Activated T-cell treated with anti-CD3 and anti-CD28 coated beads for 4 hours (primary cell): ENCODE measurements at places on chromosomes 12 and 14.

GRCh38 chr14:90393966-90394365 lies 2.9 kb upstream of the CALM1 start:
- DNase-seq = no peak

- no peak for DNase-seq
Observed at GRCh38 chr12:121786440-121786825, 7.1 kb downstream of the RHOF start.

- no peak for DNase-seq
Observed at GRCh38 chr12:130703733-130704375, 12.2 kb downstream of the RIMBP2 start.

DNA sequence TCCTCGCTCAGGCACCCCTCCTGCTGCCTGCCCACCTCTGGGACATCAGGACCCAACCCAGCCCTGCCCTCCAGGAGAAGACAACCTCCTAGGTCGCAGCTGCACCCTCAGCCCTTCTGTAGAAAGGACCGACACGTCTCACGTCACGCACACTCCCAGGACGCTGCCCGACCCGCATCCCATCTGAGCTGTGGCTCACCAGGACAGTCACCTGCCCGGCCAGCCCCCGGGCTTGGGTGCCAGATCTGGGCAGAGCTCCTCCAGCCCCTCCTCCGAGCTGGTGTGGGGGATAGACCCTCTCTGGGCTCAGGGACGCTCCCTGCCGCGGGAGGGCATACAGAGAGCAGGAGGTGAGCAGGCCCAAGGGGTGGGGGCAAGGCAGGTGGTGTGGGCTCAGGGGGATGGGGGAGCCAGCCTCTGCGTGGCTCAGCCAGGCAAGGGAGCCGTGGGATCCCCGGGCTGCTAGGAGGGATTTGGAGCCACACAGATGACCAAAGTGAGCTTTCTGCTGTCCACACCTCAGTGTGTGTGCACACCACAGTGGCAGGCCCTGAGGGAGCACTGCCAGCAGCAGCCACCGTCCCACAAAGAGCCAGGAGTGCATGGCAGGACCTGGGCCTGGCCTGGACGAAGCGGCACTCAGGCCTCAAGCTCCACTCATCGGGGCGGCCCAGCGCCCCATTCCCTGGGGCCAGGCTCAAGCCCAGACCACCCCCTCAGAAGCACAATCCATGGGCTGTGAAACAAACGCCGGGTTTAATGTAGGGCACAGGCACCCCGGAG lies 13.6 kb downstream of the DEGS2 start:
- no peak for DNase-seq

DNA sequence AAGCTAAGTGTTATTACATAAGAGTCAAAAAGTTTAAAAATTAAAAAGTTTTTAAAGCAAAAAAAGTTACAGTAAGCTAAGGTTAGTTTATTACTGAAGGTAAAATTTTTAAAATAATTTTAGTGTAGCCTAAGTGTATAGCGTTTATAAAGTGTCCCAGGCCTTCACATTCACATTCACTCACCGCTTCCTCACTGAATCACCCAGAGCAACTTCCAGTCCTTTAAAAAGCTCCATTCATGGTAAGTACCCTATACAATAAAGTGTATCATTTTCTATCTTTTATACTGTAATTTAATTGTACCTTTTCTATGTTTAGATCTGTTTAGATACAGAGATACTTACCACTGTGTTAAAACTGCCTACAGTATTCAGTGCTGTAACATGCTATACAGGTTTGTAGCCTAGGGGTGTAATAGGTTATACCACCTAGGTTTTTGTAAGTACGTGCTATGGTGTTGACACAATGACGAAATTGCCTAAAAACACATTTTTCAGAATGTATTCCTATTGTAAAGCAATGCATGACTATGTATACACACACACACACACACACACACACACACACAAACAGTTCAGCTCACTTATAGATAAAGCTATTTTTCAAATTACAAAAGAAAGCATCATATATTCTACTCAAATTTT lies 3.7 kb downstream of the CLEC14A start:
- no peak for DNase-seq

- no peak for DNase-seq
Observed at GRCh38 chr12:93737457-93738198, 60.5 kb downstream of the CRADD start.

- DNase-seq = no peak
Observed at GRCh38 chr14:21019366-21019765, 5.5 kb downstream of the NDRG2 start.

DNA sequence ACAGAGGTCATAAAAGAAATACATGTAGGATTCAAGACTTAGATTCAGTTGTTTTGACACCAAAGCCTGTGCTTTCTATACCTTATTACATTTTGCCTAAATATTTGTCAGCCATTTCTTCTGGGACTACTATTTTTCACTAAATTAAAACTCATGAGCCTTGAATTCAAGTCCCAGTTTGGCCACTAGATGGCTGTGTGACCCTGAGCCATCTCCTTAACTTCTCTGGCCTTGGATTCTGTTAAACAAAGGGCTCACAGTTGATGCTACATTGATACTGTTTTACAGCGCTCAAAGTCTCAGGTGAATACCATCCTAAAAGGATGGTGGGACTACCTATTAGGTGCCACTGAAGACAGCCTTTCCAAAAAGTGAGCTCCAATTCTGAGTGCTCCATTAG lies 39.6 kb upstream of the CCDC198 start:
- DNase-seq = no peak

DNA sequence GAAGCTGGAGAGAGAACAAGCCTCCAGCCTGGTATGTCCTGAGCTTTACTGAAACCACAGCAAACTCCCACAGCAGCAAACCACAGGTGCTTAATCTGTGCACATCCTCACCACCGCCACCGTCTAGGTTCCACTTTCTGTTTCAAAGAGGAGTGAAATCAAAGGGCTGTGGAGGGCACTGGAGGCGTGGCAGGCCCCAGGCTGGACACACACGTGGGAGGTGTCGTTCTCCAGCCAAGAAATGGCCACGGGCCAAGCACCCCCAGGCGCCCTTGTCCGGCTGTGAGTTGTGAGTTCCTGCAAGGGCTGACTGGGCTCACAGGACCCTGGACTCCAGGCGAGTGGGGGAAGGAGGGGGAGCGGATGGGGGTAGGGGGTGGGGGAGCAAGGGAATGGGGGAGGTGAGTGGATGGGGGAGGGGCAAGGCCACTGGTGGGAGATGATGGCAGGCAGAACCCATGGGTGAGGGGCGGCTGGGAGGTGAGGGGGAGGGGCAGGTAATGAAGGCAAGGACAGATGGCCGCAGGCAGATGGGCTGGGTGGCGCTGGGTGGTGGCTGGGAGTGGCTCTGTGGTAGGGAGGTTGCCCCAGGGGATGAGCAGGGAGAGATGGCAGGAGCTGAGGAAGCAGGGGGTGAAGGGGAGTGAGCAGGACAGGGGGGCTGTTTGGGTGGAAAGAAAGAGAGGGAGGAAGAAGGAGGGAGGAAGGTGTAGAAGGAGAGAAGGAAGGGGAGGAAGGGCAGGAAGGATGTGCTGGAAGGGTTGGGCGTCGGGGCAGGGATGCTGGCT lies 86.7 kb downstream of the NCOR2 start:
- no peak for DNase-seq

- DNase-seq = no peak
Observed at GRCh38 chr14:25006961-25007795, 42.8 kb downstream of the STXBP6 start.

DNA sequence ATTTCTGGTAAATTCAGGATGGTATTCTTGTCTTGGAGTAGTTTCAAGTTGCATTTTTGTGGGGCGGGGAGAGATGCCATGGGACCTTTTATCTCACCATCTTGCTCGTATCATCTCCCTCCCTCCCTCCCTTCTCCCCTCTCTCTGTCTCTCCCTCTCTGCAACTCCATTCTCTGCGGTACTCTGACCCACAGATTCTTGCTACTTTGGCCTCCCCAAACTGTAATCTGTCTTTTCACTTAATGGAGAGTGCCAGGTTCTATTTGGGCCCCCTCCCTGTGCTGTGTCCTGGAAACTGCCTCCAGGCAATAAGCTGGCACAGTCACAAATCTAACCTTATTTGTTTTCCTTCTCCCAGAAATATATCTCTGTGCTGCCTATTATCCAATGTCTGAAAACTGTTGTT lies 175.2 kb downstream of the PAWR start:
- no peak for DNase-seq
